Left cardiac atrium (tissue), 4 donors: ENCODE measurements at places on chromosomes 5 and 9. TPM values are rescaled to one million over a fixed set of nuclear protein-coding genes. Genes with fewer than 3 reads are reported as not detected.
A peak's percentile ranks its signal among the peaks of the same experiment; 100 is the strongest.

Gene GPX3
- 1,172 TPM for total RNA-seq

- DNase-seq, result no peak
Observed at GRCh38 chr5:80125962-80126480, 90.9 kb downstream of the THBS4 start.

- DNase-seq, result no peak
Observed at GRCh38 chr5:129541648-129542251, 81.7 kb downstream of the ADAMTS19 start.

- no peak for DNase-seq
Observed at GRCh38 chr5:2960294-2960693, 208.8 kb upstream of the IRX2 start.

DNA sequence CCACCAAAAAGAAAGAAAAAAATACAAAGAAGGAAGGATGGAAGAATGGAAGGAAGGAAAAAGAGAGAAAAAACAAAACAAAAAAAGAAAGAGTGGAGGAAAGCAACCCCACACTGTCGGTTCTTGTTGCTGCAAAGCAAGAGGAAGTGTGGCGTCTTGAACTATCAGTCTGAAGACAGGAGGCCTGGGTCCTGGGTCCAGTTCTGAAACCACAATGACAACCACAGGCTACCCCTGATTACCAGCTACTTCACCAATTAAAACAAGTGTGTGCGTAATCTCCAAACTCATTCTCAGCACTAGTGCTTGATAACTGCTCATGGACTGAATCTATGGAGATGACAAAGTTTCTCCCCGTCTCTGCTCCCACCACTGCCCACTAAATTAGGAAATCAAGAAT lies 93.7 kb downstream of the RASEF start:
- DNase-seq, result no peak

DNA sequence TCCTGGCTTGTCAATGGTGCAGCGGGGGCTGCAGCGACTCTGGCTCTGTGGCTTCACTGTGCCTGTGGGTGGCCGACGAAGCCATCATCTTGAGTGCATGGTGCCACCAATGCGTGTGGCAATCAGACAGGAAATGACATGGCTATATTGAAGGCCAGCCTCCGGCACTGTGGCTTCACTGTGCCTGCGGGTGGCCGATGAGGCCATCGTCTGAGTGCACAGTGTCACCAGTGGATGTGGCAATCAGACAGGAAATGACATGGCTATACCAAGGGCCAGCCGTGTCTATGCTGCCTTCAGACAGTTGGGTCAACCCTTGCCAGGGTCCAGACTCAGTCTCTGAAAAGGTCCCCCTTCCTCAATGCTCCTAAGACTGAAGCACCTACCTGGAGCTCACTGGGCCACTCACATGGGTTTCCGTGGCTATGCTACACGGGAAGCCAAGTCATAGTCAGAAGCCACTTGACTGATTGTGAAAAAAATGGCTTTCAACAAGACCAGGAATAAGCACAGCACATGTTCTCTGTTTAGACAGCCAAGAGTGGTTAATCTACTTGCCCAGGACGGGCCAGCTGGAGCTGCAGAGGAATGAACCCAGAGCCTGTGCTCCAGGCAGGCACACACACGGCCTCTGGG lies 67.5 kb upstream of the S1PR3 start:
- DNase-seq, result peak; percentile 33

DNA sequence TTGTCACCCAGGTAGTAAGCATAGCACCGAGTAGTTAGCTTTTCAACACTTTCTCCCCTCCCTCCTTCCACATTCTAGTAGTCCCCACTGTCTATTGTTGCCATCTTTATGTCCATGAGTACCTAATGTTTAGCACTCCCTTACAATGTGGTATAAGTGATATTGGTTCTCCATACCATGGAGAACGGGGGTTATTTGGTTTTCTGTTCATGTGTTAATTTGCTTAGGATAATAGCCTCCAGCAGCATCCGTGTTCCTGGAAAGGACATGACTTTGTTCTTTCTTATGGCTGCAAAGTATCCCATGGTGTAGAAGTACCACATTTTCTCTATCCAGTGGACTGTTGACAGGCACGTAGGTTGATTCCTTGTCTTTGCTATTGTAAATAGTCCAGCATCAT lies 353.9 kb downstream of the ADGRV1 start:
- DNase-seq, result no peak

DNA sequence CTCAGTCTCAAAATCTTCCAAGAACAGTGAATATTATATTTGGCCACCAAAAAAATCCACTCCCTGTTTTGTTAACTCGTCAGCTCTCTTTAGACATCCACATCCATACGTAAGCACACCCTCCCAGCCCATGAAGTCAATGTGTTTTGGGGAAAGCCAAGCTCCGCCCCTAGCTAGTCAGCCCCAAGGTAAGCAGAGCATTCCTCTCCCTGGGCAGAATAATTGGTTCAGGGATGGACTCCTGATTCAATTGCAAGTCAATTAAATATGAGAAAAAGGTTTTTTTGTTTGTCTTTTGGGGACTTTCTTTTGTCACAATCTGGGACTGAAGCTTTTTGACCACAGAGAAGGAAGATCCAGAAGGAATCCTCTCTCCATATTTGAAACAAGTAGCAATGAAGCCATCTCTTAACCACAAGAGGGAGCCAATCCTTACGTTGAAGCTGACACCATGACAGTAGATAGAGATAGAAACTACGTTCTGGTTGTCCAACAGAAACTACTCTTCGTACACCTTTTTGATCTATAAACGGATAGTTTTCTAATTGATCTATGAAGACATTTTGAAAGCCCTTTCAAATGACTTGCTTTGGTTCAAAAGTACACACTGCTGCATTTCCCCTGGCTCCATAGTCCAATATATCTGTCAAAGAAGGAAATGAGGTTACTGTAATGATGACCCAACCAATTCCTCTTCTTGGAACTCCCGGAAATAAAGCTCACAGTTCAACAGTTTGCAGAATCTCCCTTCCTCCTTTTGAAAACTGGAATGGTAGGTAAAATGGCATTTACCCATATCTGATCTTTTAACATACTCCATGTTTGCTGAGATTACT lies 166.4 kb downstream of the TLE1 start:
- DNase-seq, result no peak

- DNase-seq, result no peak
Observed at GRCh38 chr5:15450473-15450872, 49.5 kb upstream of the FBXL7 start.

DNA sequence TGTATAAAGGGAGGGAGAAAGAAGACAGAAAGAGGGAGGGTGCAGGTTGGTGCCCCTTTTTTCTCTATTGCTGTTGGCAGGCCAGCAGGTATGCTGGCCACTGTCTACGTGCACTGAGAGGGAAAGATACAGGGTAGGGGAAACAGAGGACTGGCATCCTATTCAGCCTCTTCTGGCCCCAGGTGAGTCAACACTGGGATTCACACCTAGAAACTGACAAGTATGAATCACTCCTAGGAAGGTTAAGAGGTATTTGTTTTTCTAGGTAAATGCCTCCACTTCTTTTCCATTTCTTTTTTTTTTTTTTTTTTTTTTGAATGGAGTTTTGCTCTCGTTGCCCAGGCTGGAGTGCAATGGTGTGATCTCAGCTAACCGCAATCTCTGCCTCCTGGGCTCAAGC lies 2.8 kb upstream of the UBAP1 start:
- no peak for DNase-seq

Gene PCDHGA9
- 3.6 TPM for total RNA-seq

DNA sequence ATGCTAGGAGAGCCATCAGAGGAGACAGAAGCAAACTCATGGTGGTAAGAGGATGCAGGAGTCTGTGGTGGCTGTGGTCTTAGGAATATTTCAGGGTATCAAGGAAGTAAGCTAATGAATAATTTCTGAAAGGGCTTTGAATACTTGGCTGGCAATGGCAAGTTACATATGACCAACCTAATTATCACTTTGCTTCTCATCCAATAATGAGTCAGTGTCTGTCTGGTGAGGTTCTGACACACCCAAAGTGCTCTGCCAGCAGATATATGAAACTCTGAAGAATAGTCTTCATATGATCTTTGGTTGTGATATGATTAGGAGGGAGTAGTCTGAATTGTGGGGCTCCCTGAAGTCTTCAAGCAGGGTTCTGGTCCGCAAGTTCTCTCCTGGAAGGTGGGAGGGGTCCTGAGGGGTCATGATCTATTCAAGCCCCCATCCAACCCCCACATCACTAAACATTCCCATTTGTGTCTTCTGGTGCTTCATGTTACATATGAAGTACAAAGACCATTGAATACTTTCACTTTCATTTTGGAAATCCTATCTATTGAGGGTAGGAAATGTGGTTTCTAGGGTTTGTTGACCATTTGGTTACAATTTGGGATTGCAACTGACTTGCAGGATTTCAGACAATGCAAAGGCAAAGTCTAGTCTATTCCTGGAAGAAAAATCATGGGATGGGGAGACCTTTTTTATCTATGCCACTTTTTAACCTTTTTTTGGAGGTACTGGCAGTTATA lies 199.9 kb upstream of the CDKN2B start:
- no peak for DNase-seq

DNA sequence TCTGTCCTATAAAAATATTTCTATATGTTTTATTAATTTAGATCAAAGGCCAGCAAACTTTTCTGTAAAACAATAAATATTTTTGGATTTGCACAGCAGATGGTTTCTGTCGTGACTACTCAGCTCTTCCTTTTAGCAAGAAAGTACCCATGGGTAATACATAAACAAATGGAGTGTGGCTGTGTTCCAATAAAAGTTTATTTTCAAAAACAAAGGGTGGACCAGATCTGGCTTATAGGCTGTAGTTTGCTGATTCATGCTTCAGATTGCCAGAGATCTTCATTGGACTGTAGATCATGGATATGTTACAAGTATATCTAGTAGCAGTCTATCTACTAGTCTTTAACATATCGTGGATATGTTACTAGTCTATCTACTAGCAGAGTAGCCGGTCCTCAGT lies 590.5 kb downstream of the CSNK1G3 start:
- no peak for DNase-seq

DNA sequence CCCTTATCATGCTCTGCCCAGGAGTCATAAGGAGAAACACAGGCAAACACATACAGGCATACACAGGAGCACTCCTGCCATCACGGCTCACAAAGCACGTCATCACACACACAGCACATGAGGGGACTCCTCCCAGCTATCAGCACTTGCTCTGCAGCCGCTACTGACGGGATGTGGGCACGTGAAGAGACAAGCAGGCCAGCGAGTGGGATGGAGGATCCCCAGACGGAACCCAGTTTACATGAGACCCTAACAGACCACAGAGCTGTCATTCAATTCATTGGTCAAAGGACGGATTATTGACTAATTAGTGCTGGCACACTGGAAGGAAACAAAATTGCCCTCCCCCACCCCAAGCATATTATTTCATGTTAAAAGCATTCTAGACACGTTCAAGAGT lies 53.6 kb downstream of the SEMA4D start:
- no peak for DNase-seq

- DNase-seq, result no peak
Observed at GRCh38 chr5:87413343-87413645, 564 bp upstream of the CCNH start.

DNA sequence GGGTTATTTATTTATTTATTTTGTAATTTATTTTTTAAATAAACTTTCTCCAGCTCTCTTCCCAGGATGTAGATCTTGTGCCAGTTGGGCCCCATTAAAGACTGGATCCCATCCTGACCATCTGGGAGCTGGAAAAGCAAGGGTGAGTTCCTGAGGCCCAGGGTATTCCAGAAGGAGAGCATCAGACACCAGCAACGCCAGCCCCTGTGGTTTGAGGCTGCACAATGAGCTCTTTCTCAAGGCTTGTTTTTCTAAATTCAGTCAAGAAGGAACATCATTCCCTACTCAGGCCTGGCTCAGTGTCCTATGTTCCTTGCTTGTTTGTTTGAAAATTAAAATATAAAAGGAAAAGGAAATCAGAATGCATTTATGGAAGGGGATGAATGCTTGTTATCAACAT lies 313.3 kb downstream of the EBF1 start:
- DNase-seq, result no peak

Gene IFNA2
- total RNA-seq, result not detected

Gene ZNF462
- total RNA-seq, result 29.3 TPM

- DNase-seq, result no peak
Observed at GRCh38 chr5:176181271-176181855, 56.9 kb upstream of the SIMC1 start.

DNA sequence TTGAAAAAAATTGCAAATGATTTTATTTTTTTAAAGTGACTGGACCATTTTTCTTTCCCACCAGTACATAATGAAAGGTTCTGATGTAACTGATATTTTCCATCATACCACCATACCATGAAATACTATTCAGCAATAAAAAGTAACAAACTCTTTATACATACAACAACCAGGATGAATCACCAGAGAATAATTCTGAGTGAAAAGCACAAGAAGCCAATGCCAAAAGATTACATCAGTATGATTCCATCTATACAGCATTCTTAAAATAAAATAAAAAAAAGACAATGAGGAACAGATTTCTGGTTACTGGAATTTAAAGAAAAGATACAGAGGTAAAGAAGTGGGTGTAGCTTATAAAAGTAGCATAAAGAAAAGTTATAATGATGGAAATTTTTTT lies 423.7 kb upstream of the ST8SIA4 start:
- no peak for DNase-seq

DNA sequence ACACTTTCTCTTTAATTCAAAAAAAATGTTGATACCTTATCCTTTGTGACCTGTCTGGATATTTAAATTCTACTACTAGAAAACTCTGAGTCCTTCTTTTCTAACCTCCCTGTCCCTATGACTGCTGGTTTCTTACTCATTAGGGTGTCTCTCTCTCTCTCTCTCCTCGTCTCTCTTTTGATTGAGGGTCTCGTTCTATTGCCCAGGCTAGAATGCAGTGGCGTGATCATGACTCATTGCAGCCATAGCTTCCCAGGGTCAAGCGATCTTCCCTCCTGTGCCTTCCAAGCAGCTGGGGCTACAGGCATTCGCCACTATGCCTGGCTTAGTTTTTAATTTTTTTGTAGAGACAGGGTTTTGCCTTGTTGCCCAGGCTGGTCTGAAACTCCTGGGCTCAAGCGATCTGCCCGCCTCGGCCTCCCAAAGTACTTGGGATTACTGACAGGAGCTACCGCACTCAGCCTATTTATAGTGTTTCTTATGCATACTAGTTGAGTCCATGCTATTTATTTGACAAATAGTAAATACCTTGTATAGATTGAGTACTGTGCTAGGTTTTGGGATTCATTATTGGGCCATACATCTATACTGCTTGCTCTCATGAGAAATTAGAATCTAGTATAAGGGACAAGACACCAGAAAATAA lies 61.9 kb downstream of the NSD1 start:
- DNase-seq, result no peak

Gene SMIM32
- total RNA-seq, result not detected

GRCh38 chr5:79416499-79416898 lies 97.4 kb downstream of the HOMER1 start:
- DNase-seq, result no peak

- no peak for DNase-seq
Observed at GRCh38 chr9:69204326-69204725, 30.2 kb downstream of the TJP2 start.

- DNase-seq, result no peak
Observed at GRCh38 chr9:98576354-98576753, 132.4 kb downstream of the GABBR2 start.

DNA sequence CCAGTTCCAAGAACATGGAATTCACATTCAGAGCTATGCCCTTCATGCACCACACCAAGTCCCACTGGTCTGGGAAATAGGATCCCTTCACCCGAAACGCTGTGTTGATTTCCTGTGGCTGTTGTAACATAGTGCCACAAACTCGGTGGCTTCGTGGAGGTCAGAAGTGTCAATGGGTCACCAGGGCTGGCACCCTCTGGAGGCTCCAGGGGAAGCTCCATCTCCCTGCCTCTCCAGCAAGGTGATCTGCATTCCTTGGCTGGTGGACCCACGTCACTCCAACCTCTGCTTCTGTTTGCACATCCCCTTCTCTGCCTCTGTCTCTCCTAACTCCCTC lies 28.9 kb upstream of the ALDH1B1 start:
- no peak for DNase-seq
